GM23338 (cell line): ENCODE measurements at places on chromosomes 5 and 9. TPM values are rescaled to one million over a fixed set of nuclear protein-coding genes. Genes with fewer than 3 reads are reported as not detected.

Gene IRX1
- total RNA-seq = 0.58 and 1.8 TPM in 2 replicates

Gene ANKRD31
- total RNA-seq = 0.16 and 0.59 TPM in 2 replicates

Gene BRD3
- total RNA-seq = 40.7 and 46.0 TPM in 2 replicates

Gene C9orf153
- 0.12 TPM in 1 of 2 replicates, not detected in the other for total RNA-seq

Gene CTSV
- total RNA-seq = 59.1 and 63.4 TPM in 2 replicates

Gene ARID3C
- total RNA-seq = 0.49 TPM in 1 of 2 replicates, not detected in the other

Gene NKD2
- 7.3 and 9.0 TPM in 2 replicates for total RNA-seq

Gene OR13C2
- not detected in 2 replicates for total RNA-seq

Gene COL23A1
- total RNA-seq = 6.8 and 8.2 TPM in 2 replicates

Gene PCDHB10
- 0.89 and 2.7 TPM in 2 replicates for total RNA-seq

Gene LCN1
- not detected in 2 replicates for total RNA-seq

Gene AMBP
- total RNA-seq = 1.3 and 4.0 TPM in 2 replicates

Gene CDHR2
- not detected in 2 replicates for total RNA-seq

Gene HTR4
- 0.10 TPM in 1 of 2 replicates, not detected in the other for total RNA-seq

Gene FOXI1
- not detected in 2 replicates for total RNA-seq

Gene NPR3
- total RNA-seq = 0.04 and 0.07 TPM in 2 replicates
